ENCODE measurements at places on chromosomes 7 and 10.

GRCh38 chr7:82423446-82423845 is 20.1 kb downstream of the CACNA2D1 start:
- no peak for DNase-seq

DNA sequence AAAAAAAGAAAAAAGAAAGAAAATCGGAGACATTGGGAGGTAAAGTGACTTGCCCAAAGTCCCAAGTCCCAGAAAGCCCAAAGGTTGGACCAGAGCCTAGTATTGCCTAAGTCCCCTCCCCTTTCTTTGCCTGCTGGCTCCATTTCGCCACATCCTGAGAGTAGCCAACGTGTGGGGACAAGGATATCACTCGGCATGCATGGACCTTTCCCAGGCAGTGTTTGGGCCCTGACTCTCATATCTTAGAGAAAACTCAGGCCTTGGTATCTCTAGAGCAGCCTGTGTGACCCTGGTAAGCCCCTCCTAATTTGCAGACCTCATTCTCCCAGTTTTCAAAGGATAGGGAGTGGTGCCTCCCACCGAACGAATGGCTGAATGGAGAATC is 294.2 kb upstream of the ZMIZ1 start:
- no peak for DNase-seq

- no peak for DNase-seq
Observed at GRCh38 chr7:112103246-112103645, 103.0 kb downstream of the DOCK4 start.

DNA sequence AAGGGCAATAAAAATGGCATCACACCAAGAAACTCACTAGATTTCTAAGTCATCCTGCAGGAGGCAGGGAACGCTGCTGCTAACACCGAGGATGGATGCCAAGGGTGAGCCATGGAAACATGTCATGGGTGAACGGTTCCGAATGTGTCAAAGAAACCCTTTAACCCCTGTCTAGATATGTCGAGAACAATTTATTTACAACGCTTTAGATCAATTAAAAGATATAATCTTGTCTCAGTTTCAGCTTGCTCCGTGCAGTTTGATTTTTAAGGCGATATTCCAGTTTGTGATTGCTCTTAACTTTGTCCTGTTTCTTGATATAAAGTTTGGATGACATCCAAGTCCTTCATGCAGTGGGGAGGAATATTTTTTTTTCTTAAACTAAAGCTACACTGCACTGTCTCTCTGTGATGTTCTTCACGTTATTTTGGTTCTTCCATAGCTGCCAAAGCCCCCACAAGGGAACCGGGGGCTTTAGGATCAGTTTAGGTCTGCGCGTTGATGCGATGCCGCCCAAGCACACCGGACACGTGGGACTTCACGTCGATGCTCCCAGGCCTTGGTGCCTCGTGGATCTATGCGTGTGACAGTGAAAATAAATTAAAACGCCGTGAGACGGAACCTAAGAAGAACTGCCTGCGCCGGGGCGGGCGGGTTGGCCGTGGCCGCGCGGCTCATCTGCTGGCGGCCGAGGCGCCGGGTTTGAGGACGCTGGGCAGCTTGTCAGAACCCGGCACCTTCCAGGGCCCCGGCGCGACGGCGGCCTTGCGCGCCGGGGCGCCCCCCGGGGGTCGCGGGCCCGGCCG is 220.3 kb downstream of the PHTF2 start:
- no peak for DNase-seq

DNA sequence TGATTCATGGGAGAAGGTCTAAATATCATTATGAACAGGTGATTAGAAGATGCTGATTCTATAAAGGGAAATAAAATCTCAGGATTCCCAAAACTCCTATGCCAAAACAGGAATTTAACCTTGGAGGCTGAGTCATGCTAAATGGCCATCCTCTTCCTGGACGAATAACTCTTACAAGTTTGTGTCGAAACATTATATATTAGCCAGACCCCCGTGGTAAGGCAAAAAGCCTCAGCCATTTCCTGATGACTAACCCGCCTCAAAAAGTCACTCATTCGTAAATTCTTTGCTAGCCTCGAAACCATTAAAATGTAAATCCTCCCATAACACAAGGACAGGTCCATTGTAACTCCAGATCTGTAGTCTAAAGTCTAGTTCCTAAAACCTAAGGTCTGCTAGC is 32.0 kb downstream of the CUL2 start:
- no peak for DNase-seq

- DNase-seq, result no peak
Observed at GRCh38 chr10:85642421-85643170, 724.0 kb downstream of the GRID1 start.

- DNase-seq, result no peak
Observed at GRCh38 chr10:71849461-71849908, 1.6 kb downstream of the PSAP start.

DNA sequence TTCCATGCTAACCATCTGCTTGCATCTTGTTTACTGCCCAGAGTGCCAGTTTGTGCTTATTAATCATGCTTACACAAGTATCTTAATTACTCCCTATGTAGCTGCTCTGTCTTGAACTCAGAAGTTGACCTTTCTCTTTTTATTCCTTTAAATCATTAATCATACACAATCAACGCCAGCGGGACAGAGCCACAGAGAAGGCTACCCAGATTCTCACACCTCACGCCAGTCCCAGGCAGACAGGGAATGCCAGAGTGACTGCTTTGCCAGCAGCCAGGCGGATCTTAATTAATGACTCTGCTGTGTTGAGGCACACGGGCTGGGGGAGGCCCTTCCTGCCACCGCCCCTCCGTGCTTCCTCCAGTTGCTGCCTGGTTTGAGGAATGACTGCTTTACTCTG is 229.4 kb downstream of the LRMDA start:
- no peak for DNase-seq

GRCh38 chr10:72337039-72337629 is 17.6 kb downstream of the DNAJB12 start:
- DNase-seq, result peak; percentile 49

GRCh38 chr10:36171556-36171952 is 529.5 kb upstream of the FZD8 start:
- DNase-seq, result no peak

- no peak for DNase-seq
Observed at GRCh38 chr10:97754726-97755125, 17.1 kb downstream of the SFRP5 start.

DNA sequence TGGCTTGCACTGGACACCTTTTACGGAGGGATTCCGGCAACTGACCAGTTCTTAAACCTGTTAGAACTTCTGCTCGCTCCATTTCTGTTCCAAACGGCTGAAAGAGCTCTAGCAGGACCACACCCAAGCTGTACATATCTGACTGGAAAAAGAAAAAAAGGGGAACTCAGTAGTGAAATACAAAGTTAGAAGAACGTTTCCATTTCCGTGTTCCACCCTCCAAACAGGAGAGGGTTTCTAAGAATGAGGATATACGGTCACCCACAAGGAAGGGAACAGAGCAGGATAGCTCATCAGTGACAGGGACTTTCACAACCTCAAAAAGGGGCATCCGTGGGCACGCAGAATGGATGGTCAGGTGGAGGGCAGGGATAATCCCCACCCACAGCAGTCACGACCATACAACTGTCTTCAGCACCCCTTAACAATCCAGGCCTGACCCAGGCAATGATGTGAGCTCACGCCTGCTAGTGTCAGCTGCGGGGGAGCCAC is 4.3 kb upstream of the ANKRD61 start:
- no peak for DNase-seq

- DNase-seq, result no peak
Observed at GRCh38 chr7:78173666-78174065, 375.1 kb downstream of the PHTF2 start.

- DNase-seq, result no peak
Observed at GRCh38 chr10:45421221-45422097, 47.4 kb downstream of the ALOX5 start.

DNA sequence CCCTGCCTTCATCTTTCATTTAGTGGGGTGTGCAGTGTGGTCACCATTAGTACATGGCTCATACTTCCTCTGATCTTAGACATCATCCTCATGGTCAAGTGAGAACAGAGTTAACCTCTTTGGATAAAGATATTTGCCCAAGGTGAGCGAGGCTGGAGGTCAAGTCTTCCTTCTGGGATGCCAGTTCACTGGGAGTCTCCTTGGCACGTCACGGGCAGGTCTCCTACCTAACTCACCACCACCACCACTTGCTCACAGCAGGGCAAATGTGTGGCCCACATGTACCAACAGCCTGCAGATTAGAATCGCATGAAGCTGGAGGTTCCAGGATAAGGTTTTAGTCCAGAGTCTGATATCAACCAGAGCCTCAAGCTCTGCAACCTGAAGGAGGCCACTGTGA is 164.6 kb downstream of the USP6NL start:
- no peak for DNase-seq

GRCh38 chr10:108862676-108863350 is 1060.5 kb downstream of the XPNPEP1 start:
- no peak for DNase-seq

GRCh38 chr10:9547936-9548904 is 1469.5 kb upstream of the CELF2 start:
- no peak for DNase-seq

GRCh38 chr7:138188290-138188858 is 112.1 kb downstream of the AKR1D1 start:
- DNase-seq, result no peak

DNA sequence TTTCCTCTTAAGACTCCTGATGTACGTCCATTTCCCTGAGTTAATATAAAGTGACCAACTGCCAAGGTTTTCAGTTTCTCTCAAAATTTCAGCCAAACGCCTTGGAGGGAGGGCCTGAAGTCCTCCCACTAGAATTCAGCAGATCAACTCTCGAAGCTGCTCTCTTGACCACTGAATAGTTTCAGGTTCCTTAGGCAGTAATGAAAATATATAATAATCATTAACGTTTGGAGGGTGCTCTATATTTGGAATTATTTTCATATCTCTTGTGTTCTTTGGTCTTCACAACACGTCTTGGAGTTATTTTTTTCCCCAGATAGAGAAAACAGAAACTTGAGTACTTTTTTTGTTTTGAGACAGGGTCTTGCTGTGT is 123.6 kb upstream of the SFMBT2 start:
- no peak for DNase-seq

DNA sequence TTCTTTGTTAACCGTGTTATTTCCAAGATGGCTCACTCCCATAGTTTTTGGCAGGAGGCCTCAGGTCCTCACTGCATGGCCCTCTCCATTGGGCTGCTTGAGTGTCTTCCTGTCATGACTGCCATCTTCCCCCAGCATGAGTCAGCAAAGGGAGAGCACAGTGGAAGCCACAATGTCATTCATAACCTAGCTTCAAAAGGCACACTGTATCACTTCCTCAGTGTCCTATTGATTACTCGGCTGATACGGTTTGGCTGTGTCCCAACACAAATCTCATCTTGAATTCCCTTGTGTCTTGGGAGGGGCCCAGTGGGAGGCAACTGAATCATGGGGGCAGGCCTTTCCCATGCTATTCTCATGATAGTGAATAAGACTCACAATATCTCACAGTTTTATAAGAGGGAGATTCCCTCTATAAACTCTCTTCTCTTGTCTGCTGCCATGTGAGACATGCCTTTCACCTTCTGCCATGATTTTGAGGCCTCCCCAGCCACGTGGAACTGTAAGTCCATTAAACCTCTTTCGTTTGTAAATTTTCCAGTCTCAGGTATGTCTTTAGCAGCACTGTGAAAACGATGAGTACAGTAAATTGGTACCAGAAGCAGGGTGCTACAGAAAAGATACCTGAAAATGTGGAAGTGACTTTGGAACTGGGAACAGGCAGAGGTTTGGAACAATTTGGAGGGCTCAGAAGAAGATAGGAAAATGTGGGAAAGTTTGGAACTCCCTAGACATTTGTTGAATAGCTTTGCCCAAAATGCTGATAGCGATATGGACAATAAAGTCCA is 106.5 kb downstream of the PRLHR start:
- no peak for DNase-seq

GRCh38 chr10:85995791-85996190 is 370.8 kb downstream of the GRID1 start:
- DNase-seq, result no peak

GRCh38 chr10:1372212-1372611 is 316.0 kb downstream of the WDR37 start:
- no peak for DNase-seq

DNA sequence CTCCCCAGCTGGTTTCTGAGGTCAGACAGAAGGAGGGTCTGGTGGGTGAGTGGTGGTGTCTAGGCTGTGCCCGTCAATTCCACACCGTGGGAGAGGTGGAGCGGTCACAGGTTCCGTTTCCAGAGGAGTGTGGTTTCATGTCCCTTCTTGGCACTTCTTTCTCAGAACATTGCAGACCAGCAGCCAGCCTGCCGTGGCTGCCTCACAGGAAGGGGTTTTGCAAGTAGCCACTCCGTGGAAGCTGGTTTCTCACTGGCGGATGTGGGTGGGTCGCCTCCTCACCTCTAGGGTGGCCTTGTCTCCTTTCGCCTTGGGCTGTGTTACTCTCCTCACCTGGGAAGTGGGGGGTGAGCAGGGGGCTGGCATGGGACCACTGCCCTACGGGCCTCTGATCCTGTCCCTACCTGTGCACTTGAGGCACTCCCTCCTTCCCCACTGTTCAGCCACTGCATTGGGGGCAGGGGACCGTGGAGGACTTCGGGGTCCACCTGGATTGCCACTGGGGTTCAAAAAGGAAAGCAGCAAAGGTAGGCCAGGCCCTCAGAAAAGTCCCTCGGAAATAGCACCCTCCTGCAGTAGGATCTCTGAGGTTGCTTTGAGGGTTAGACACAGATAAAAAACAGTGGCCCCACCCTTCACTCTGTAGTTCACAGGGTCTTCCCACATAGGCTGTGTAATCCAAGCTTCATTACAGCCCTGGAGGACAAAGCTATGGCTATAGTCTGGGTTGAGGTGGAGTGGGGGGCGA is 33.9 kb downstream of the TSPAN14 start:
- peak; percentile 60 for DNase-seq

- no peak for DNase-seq
Observed at GRCh38 chr10:118768041-118768919, 13.5 kb upstream of the CACUL1 start.

GRCh38 chr7:31811650-31812461 is 124.8 kb downstream of the PPP1R17 start:
- DNase-seq, result no peak

- no peak for DNase-seq
Observed at GRCh38 chr7:46357290-46357689, 436.2 kb upstream of the IGFBP3 start.

GRCh38 chr7:1053816-1054370 is 9.5 kb downstream of the GPR146 start:
- DNase-seq, result no peak

DNA sequence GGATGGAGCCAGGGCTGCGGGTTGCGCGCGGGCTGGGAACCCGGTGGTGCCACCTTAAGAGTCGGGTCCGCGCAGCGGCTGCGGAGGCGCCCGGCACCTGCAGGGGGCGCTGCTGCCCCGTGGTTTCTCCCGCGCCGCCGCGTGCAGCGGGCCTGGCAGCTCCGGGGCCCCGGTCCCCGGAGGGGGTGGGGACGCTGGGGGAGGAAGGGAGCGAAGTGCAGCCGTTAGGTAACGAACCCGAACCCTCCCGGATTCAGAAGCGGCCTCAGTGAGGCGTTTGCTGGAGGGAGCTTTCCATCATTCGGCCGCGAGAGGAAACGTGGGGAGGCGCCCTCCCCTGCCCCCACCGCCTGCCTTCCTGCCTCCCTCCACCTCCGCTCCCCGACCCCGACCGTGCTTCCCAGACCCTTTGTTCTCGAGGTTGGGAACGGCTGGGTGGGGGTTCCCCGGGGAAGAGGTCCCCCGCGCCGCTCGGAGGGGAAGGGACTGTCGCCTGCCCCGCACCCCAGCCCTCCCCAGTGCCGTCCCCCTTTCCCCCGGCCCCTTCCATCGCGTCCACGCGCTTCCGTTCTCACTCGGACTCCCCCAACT is 29.6 kb downstream of the SKIDA1 start:
- peak; percentile 79 for DNase-seq

- no peak for DNase-seq
Observed at GRCh38 chr7:90869335-90869734, 273.2 kb downstream of the CDK14 start.
